ENCODE measurements at places on chromosomes 1 and 21.

DNA sequence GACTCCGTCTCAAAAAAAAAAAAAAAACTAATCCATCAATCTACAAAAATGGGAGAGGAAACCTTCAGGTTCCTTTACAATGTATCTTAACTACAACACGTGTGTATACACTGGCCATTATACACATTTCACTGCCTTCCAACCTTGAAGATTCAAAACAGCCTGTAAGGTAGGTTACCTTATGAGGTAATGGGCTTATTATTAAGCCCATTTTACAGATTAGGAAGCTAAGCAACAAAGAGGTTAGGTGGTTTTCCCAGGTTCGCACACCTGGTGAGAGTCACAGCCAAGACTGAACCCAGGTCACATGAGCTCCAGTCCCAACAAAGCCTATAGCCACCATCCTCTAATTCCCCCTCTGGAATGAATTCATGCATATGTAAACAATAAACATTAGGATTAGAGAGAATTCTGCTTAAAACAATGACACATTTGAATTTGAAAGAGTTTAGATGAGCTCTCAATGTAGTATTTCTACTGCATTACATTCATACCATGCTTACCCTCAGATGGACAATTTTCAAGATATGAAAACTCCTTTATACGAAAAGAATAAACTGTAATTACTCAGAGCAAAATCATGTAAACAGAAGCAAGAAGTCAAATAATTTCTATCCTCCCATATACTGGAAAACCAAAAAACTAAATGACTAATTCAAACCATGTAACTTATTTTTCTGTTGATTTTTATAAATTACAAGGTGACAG is 54.8 kb downstream of the EIF4G3 start:
- DNase-seq, result no peak

DNA sequence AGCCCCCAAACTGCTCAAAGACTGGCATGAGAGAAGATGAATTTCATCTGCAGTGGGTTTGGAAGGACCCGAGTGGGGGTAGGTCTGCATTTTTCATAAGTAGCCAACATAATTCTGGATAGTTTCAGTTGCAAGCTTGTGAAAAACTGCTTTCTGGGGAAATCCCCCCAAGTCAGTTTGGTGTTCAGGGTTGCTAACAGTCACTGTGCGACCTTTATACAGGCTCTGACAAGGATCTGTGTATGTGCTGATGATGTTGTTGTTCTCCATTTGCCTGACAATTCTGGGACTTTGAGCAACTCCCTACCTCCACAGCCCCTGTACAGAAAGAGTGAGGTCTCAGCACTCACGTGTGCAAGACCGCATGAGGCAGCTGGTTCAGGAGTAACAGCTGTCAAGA is 87.9 kb downstream of the SUSD4 start:
- no peak for DNase-seq

- DNase-seq, result no peak
Measured at GRCh38 chr21:32138658-32139057, 140.2 kb downstream of the MIS18A start.

DNA sequence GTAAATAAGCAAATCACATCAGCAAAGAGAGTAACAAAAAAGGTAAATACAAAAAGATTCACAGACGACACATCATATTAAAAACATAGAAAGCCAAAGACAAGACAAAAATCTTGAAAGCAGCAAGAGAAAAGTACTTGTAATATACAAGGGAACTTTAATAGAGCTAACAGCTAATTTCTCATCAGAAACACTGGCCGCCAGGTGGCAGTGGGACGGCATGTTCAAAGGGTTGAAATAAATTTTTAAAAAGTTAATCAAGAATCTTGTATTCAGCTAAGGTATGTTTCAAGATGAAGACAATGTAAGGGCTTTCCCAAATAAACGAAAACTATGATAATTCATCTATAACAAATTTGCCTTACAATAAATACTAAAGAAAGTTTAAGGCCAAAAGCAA is 358.1 kb downstream of the LRRIQ3 start:
- no peak for DNase-seq

DNA sequence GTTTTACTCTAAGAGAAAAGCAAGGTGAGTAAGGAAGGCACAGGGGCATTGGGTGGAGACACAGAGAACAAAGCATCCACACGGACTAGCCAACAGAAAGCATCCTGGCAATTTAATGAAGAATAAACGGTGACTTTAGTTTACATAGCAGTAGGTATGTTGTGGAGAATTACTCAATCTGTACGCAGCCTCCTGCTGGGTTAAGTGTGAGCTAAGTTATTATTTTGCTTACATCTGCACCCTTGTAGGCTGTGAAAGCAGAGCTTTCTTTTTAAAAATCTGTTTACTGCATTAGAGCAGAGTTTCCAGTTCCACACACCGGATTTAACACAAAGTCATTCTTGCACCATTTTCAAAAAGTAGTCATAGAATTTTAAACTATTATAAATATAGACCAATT is 144.5 kb downstream of the AKT3 start:
- DNase-seq, result no peak

DNA sequence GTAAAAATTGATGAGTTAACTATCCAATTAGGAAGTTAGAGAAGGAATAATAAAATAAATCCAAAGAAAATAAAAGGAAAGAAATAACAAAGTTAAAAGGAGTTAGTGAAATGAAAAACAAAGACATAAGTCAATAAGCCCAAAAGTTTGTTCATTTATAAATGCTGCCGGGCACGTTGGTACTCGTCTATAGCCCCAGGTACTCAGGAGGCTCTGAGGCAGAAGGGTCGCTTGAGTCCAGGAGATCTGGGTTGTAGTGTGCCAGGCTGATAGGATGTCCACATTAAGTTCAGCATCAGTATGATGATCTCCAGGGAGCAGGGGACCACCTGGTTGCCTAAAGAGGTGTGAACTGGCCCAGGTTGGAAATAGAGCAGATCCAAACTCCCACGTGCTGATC is 35.5 kb upstream of the VANGL1 start:
- no peak for DNase-seq

DNA sequence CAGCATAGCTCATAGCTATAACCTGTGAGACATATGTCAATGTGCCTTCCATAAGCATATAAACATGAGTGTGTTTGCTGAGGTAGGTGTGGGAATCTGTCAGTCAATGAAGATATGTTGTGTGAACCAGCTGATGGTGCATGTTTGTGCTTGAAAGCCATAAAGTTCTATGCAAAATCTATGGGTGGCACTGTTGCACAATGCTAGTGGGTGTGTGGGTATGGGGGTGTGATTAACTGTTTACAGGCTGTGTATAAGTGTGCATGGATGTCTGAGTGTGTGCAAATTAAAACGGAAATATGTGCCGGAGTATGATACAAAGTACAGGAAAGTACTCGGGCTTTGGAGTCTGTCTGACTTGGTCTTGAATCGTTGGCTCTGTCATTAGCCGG is 1.0 kb upstream of the ATP2B4 start:
- no peak for DNase-seq

DNA sequence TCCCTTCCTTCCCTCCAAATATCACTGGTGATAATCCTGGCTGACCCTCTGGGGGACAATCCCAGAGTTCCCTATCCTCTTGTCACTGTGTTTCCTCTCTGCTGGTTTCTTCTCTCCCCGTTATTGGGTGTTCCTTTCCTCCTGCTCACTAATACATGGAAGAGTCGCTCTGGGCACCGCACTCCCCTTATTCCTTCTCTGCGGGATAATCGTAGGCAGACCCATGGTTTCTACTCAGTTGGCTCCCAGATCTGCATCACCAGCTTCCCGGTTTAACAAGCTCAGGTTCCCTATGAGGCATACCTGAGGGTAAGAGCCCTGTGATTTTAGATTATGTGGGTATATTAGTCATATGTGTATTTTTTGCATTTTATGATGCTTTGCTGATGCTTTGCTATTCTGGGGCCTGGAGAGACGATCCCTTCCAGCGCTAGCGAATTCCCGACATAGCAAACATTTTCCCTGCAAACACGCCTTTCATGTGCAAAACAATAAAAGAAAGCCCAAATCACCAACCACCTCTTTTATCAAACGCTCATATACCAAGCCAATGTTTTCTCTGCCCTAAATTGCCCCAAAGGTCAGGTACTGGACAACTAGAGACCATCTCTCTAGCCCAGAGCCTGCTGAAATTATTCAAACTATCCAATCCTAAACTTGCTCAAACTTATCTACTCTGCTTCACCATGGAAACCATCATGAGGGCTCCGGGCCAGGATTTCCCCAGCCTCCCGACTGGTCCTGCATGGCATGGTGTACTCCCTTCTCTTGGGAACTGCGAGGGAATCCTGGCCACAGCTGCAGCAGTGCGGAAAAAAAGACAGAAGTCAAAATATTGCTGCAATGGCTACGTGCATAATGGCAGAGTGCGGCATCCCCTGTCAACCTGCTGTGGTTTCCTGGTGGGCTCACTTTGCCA is 84.2 kb downstream of the PCP4 start:
- no peak for DNase-seq

- DNase-seq, result no peak
Measured at GRCh38 chr21:26377111-26377694, 195.9 kb downstream of the CYYR1 start.

DNA sequence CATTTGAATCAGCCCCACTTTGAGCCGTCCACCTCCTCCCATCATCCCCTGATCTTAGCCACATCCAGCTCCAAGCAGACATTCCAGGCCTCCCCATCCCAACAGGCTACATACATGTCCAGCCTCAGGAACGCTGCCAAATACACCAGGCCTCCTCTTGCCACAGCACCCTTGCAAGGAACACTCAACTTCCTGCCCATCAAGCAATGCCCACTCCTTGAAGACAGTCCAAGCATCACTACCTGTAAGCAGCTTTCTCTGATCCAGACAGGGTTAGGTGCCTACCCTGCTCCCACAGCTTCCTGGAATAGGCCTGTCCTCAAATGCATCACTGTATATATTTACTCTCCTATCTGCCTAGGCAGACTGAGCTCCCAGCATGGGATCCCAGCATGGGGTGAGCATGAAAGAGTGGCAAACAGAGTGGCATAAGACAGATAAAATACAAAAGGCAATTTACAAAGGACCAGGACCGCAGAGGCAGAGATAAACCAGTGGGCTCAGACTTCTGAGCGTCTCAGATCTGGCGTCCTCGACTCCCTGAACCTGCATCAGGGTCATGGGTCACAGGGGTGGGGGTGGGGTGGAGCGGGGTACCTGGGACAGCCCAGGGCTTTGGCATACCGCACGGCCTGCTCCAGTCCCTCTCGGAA is 816 bp downstream of the HYI start:
- no peak for DNase-seq

GRCh38 chr1:60678802-60679201 is 403.6 kb upstream of the NFIA start:
- no peak for DNase-seq

Data from stimulated activated CD4-positive, alpha-beta T cell treated with anti-CD3 and anti-CD28 coated beads, Interleukin-4, amount 100 ng/mL, for 48 hours (primary cell).